Stimulated activated CD4-positive, alpha-beta T cell treated with anti-CD3 and anti-CD28 coated beads, TNF-alpha, amount 100 ng/mL, for 24 hours (primary cell): ENCODE measurements at places on chromosomes 7 and 10.

GRCh38 chr7:20440472-20441105 is 109.9 kb downstream of the ITGB8 start:
- no peak for DNase-seq

DNA sequence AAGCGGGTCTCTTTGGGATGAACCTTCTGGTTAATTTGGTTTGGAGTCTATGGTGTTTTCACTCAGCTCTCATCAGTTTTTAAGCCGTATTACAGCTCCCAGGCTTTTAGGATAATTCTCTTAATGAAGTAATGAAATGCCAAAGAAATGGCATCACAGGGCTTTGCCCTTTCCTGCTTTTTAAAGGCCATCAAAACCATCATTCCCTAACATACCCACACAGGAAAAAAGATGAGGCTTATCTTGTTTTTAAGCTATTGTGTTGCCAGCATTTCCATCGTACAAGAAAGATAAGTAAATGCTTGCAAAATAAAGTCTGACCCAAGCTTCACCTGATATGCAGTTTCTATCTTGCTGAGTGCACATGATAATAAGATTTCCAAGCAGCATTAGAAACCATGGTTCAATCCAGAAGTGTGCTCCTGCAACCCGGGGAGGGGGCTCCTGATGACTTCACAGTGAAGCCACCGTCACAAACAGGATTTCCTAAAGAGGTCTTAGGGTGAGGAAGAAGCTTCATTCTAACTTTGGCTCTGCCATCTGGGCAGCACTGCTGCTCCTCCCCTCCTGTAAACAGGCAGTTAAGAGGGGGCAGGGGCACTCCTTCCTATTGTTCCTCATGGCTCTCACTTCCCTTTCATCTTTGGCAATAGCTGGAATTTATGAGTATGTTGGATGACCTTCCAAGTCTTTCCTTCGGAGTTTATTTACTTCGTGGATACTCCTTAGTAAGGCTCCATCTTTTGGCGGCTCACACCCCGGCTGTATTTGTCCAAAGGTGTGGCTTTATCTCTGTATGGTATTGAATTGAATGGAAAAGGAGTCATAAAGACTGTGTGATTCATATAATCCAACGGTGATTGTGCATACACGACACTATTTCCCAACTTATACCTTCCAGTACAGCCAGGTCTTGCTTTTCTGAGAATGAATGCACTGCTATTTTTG is 55.2 kb upstream of the FAM133B start:
- DNase-seq = no peak

DNA sequence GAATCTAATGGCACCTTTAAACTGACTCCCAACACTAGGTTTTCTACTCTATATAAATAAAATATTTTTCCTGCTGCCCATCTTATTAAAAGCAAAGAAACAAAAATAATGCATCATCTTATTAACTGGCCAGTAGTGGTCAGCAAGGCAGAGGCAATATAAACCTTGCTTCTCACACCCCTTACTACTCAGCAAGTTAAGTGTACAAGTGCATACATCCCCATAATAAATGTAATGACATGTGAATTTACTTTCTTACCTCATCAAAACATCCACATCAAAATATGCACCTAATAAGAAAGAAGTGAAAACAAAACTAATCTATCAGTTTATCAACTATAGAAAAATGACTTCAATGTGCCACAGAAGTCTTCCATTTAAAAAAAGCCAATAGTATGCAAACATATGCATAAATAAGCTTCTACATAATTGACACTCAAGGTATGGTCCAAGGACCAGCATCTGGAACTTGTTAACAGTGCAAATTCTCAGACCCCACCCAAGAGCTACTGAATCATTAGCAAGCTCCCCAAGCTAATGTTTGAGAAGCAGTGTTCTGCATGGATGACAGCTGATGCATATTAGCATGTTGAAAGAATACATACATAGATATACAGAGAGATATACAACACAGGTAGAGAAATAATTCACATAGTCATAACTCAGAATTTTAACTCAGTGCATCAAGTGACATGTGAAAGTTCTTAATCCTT is 182.7 kb downstream of the C7orf25 start:
- no peak for DNase-seq

DNA sequence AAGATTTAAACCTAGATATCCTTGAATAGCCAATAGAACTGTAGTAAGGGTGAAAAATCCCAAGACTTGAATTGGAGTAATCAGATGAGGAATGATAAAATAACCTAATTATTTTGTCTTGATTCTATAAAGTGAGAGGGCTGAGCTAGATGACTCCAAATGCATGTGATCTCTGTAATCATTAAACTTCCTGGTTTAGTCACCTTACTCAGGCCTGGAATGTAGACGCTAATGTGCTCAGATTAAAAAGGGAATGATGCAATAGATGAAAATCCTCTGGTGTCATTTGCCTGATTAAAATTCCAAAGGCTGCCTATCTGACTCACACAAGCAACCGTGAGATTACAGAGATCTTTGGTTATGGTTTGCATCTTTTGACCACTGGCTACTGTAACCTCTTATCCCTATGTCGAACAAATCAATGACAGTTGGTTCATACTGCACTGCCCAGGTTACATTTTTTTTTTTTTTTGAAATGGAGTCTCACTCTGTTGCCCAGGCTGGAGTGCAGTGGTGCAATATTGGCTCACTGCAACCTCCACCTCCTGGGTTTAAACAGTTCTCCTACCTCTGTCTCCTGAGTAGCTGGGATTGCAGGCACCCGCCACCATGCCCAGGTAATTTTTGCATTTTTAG is 2.9 kb upstream of the HKDC1 start:
- no peak for DNase-seq

- DNase-seq = no peak
Observed at GRCh38 chr7:17150018-17150417, 148.4 kb upstream of the AHR start.

DNA sequence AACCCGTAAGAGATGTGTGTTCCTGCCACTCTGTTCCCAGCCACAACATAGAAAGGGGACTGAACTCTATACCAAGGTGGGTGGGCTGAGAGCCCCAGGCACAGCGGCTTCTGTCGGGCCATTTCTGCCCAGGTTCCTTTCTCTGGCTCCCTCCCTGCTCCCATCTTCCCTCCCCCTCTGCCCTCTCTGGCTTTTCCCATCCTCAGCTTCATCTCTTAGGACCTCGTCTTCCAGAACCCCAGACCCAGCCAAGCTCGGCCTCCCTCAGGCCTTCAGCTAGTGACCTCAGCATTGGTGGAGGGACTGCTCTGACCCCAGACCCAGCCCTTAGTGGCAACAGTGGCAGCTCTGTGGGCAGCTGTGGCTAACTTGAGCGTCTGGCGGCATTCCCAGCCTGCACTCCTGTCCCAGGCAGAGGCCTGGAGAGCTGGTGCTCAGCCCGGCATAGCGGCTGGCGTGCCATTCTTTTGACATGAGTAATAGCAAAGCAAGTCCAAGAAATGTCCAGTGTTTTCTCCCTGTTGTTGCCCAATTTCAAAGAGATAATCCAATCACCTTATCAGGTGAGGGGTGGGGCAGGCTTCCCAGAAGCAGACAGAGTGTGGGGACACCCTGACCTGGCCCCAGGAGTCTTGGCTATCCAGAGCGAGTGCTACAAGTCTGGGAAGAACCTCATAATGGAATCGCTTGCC is 15.9 kb downstream of the PTPRE start:
- DNase-seq = no peak

GRCh38 chr10:102628451-102628911 is 15.8 kb upstream of the TRIM8 start:
- DNase-seq = no peak

DNA sequence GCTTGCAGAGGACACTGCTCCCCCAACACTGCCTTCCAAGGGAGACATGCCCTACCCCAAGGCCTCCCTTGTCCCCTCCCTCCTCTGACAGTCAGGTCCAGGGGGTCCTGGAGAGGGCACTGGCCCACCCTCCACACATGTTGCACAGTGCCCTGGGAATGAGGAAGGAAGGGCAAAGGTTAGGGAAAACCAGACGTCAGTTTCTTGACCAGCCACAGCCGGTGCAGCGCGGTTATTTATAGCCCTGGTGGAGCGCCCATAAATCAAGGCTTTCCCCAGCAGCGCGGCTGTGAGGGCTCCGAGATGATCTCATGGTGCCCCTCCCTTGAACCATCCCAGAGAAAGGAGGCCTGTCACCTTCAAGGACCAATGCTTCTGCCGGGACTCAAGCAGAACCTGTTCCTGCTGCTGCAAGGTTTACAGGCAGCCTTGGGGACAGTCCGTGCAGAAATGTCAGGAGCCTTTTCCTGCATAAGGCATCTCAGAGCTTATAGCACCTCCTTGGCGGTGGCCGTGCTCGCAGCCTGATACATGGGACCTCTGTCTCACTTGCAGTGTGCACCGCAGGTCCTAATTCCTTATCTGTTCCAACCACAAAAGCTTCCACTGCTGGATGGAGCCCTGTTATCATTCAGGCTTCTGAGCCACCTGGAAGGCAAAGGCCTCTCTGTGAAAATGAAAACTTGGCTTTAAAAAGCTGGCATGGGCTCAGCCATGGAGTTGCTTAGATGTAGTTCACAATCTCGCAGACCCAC is 127.3 kb downstream of the LHPP start:
- no peak for DNase-seq

DNA sequence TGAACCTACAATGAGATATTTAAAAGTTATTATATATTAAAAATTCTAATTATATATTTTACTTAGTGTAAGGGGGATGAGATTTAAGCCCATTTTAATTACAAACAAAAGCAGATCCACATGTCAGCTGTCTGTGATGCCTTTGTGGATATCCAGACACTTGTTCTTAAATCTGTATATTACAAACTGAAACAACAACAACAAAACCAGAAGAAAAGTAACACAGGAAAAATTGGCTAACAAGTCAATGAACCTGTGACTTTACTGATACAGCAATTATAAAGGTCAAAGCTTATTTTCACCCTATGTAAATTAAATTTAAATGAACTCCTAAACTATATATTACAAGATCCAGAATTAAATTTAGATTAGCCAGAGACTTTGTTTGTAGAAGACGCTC is 222.7 kb downstream of the CHCHD3 start:
- no peak for DNase-seq

DNA sequence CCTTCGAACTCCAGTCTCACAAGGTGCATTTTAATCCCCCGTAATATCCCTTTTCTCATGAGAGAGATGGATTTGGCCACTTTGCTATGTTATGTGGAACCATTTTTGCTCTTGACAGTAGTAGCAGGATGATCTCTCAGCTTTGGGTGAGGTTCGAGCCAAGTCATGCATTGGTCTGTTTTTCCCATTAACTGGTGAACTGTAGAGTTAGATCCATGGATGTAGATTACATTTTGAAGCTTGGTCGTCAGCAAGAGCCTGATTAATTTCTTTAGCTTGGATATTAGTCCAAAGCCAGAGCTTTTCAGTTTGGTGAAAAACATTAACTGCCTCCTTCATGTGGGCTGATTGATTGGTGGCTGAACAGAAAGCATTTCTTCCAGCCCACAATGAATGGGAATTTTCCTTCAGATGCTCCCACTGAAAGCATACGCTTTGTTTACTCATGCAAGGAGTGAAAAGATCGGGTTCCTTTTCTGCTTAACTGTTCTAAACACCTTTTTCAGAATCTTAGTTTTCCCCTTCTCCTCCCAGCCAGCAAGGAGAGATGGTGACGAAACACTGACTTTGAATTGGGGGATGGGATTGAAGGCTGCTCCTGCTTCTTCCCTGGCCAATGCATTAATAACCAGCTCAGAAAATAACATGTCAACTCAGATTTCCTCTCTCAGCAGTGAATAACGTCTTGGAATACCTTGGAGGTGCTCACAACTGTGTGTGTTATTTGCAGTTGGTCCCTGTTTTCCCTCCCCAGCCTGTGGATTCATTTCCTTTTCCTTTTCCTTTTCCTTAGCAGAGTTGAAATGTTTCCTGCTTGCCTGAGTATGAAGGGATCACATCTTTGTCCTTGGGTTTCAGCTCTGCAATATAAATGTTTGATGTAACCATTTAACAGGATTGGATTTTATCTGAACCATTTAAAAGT is 351.8 kb upstream of the FZD8 start:
- no peak for DNase-seq

DNA sequence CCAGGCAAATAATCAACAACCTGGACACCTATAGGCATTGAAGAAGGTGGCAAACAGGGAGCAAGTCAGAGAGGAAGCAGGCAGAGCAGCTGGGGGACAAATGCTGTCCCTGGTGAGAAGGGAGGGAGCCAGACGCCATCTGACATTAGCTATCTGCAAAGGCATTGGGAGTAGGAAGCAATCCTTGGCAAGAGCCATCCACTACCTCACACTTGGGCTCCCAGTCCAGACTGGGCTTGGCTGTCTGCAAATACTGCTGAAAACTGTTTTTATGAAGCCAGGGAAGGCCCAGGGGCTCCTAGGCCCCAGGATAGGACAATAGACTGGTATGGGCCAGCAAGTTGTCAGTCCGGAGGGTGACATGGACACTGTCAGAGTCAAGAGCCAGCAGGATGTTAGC is 132.5 kb downstream of the SORBS1 start:
- no peak for DNase-seq

DNA sequence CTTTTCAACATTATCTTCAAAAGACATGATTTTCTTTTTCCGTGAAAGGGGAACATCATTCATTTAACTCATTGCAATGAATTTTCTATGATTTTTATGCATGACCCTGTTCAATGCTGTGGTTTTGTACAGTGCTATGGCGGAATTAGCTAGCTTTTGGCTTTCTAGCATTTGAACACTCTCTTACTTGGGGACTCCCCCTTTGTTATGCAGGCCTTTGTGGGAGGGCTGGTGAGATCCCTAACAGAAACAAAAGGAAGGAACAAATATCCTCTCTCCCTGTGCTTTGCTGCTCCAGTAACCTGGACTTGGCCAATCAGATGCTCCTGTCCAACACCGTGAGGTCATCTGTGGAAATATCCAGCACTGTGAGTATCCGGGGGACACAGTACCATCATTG is 353.4 kb upstream of the FZD8 start:
- no peak for DNase-seq

- DNase-seq = no peak
Observed at GRCh38 chr7:111486472-111487142, 75.7 kb downstream of the IMMP2L start.

DNA sequence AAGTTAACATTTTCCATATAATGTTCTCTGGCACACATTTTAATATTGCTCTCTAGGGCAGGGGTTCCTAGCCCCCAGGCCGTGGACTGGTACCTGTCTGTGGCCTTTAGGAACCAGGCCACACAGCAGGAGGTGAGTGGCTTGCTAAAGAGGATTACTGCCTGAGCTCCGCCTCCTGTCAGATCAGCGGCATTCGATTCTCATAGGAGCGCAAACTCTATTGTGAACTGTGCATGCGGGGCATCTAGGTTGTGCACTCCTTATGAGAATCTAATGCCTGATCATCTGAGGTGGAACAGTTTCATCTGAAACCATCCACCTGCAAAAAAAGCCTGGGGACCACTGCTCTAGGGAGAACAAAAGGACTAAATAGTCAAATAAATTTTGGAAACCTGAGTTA is 65.7 kb downstream of the EXOC6 start:
- no peak for DNase-seq

- no peak for DNase-seq
Observed at GRCh38 chr10:93091960-93092359, 18.3 kb downstream of the CYP26A1 start.

GRCh38 chr7:128029405-128029995 is 1.7 kb downstream of the LRRC4 start:
- DNase-seq = no peak
